ENCODE measurements at places on chromosomes 12 and 14.

- DNase-seq = no peak
Observed at GRCh38 chr14:51167587-51168214, 72.3 kb upstream of the TMX1 start.

DNA sequence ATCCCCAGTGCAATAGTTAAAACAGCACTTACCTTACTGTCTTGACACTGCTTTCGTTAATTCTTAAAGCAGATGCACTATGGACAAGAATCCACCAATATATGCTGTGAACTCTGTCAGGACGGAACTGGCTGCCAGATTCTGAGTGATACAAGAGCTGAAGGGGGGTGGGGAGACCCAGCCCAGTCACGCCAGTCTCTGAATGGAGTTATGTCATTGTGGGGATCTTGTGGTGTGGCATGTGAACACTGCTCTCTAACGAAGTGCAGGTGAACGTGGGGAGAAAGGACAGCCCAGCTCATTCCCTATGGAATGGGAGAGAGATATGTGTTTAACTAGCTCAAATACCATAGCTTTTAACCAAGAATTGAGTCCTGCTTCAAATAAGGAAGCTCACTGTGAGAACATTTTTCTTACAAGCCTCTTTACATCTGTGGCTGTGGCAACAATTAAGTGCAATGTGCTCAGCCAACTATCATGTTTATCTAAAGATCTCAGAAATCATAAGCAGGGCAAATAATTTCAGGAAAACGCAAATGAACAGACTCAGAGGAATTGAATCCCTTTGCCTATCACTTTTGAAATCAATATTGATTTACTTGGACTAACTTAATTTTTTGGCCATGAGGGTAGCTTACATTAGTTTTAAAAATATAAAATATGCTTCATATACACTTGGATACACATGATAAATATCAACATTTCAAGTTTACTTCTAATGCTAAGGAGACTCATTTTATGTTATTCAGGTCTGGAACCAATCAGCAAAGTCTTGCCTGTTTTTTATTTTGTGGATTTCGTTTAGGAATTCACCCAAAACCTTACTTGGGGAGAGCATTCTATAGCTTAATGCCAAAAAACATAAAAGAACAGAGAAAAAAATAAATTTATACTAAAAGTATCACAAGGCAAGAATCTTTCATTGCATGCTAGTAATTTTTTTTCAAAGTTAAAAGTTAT is at the start of gene LUM:
Gene LUM, minus strand, starts transcription at position 129 of the 960 bp plus-strand sequence. CDS start 2,515 bp downstream, outside the sequence.
- no peak for DNase-seq

- DNase-seq = no peak
Observed at GRCh38 chr14:78074561-78074960, 95.6 kb upstream of the NRXN3 start.

- no peak for DNase-seq
Observed at GRCh38 chr12:89151536-89151935, 200.8 kb downstream of the DUSP6 start.

GRCh38 chr12:92554158-92555073 is 148.4 kb upstream of the PLEKHG7 start:
- DNase-seq = no peak

GRCh38 chr14:59116984-59117415 is 71.5 kb upstream of the DAAM1 start:
- no peak for DNase-seq

DNA sequence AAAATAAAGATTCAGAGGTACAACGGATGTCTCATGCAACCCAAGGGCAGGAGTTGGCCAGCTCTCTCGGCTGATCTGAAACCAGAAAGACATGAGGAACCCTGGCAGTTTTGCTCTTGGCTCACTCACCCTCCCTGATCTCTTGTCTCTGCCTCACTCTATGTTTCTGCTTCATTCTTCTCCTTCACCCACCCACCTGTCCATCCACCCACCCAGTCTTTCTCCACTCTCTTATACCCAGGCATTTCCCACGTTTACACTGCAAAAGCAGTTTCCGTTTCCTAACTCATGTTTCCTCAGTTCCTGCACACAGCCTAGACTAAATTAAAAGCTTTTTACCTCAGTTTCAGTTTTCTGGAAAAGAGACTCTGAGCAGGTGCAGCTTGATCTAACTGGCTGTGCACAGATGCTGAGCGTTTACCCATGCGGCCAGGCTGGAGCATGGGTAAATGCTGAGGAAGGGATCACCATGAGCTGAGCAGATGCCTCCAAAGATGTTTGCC is 157.6 kb downstream of the PRKCH start:
- DNase-seq = peak; percentile 35

- no peak for DNase-seq
Observed at GRCh38 chr14:65789363-65789762, 376.8 kb downstream of the FUT8 start.

GRCh38 chr14:22836301-22837113 is at the start of gene MMP14:
Gene MMP14 (plus strand): TSS chr14:22836585. CDS start chr14:22836818, 233 bp downstream.
- DNase-seq = no peak

- DNase-seq = no peak
Observed at GRCh38 chr14:38618514-38618913, 362.6 kb upstream of the CLEC14A start.

- no peak for DNase-seq
Observed at GRCh38 chr12:131466932-131467331, 244.0 kb upstream of the SFSWAP start.

DNA sequence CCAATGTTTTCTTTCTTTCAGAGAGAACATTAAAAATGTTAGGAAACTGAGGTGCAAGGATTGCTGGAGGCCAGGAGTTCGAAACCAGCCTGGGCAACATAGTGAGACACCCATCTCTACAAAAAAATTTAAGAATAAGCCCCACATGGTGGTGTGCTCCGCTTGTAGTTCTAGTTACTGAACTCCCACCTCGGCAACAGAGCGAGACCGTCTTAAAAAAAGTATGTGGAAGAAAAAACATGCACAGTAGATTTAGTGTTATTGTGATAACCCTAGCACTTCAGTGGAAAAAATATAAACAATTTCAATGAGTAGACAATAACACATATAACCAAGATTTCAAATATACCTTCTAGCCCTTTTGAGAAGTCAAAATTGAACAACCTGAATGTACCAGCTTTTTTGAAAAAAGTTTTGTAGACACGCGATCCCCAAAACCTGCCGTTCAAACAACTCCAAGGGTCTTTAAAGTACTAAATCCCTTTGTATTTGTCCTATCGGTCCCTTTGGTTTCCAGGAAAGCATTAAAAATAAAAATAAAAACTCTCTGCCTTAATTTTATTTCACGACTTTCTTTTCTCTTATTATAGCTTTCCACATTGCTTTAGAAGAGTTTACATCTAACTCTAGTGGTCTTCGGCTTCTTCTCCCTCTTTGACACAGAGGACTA is 1.0 kb upstream of the ANO6 start:
- no peak for DNase-seq

- DNase-seq = no peak
Observed at GRCh38 chr12:104626069-104626837, 169.5 kb downstream of the CHST11 start.

DNA sequence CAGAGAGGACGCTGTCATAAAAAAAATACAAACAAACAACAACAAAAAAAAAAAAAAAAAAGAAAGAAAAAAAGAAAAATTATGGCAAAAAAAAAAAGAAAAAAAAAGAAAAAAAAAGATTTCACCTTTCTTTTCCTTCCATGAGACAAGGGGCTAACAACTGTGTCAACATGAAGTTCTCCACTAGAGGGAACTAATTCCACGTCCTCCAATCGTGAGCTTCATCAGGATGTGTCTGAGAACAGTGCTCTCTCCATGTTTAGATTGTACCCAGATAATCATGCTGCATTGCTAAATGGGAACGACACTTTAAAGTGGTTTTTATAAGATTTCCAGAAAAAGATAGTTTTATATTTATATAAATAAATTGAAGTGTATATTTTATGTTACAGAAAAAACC is 96.2 kb upstream of the PTPRB start:
- DNase-seq = no peak

DNA sequence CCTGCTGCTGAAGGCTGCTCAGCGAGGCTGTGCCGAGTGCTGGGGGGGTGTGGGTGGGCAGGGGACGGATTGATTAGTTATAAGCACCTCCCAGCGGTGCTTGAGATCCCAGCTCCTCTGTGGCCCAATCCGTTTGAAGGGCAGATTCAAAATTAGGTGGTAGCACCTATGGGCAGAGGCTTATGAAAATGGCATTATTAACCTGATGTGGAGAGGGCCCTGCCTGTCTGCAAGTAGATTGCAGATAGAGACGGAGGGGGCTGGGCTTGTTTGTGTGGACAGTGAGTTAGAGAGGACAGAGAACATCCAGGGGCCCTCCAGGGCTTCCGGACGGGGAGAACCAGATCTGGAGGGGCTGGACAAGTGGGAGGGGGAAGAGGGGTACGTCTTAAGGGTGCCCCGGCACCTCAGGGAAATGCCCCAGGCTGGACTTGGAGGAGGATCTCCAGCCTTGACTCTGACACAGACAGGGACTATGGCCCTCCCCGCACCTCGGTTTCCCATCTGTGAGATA is at the start of gene RTL1:
Gene RTL1, minus strand, starts transcription at position 51 of the 514 bp plus-strand sequence. CDS start 18,934 bp downstream, outside the sequence.
- DNase-seq = no peak

GRCh38 chr12:120940799-120941198 is 36.6 kb upstream of the SPPL3 start:
- no peak for DNase-seq

- no peak for DNase-seq
Observed at GRCh38 chr14:56216626-56217379, 98.6 kb downstream of the PELI2 start.

DNA sequence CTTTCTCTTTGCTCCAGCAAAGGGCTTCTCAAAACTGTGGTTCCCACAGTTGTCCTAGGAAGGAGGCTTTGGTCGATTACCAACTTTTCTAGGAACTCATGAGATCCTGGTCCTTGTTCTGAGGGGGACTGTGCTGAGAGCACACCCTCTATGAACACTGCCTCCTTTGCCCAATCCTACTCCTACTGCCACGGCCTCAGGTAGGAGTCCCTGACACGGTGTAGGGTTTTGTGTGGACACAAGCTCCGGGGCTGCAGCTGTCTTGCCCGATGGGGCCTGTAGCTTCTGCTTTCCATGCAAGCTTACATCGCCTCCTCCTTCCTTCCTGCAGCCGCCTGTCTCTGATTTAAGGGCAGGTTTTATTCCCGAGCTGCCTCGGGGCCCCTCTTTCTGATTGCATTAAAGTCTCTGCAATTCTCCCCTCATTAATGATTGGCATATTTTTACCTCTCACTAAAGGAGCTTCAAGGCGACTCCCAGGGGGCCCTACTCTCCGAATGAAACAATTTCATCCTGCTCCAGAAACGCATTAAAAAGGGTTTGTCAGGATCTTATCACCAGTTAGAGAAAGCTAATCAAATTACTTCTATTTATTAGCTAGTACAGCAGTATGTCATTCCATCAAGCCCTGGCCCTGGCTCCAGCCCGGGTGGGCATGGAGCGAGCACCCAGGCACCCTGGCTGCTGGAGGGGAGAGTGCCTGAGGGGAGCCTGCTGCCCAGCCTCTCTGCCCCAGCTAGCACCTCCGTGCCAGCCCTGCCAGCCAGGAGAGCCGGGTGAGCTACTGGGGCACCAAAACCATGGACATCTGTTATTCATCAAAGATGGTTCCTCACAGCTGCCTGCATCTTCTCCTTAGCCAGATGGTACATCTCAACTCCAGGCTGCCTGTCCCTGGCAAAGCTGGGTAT is 38.0 kb upstream of the ESRRB start:
- DNase-seq = no peak

- no peak for DNase-seq
Observed at GRCh38 chr14:42732005-42732404, 1125.3 kb downstream of the LRFN5 start.

DNA sequence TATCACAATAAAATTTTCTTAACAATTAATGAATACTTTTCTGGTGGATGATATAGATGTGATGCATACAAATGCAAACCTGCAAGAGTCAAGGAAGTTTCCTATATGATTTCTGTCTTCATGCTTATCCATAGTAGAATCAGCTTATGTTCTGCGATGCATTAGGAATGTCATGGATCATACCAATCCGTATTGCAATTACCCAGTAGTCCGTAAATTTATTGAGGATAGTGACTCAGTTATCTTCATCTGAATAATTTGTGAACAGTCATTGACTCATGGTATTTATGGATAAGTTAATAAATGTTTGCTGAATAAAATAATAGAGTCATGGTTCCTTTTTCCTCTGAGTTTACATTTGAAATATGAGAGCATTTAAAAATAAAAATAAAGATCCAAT is 483.4 kb downstream of the LRFN5 start:
- no peak for DNase-seq

GRCh38 chr12:87302126-87302745 is 727.0 kb downstream of the C12orf50 start:
- no peak for DNase-seq

GRCh38 chr12:88931598-88931997 is 351.3 kb upstream of the KITLG start:
- DNase-seq = no peak

DNA sequence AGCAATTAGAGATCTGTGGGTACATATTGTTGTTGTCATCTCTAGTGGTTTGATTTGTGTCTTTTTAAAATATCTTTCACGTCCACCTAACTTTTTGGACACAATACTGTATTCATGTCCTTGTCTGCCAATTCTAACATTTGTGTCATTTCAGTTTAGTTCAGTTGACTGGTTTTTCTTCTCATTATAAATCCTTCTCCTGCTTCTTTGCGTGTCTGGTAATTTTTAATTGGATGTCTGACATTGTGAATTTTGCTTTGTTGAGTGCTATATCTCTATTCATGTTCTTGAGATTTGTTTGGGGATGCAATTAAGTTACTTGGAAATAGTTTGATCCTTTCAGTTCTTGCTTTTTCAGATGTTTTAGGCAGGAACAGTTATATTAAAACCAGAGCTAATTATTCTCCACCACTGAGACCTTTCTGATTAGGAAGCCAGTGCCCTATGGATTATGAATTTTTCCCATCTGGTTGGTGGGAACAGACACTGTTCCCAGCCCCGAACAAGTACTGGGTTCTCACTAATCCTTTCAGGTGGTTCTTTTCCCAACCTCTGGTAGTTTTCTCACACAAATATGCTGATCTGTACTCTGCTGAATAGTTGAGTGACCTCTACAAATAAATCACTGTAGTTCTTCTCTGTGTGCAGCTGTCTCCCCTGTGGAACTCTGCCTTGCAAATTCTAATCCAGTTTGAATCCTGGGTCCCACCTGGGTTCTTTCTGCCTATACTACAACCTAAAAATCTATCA is 91.1 kb upstream of the DYNC1H1 start:
- DNase-seq = no peak

DNA sequence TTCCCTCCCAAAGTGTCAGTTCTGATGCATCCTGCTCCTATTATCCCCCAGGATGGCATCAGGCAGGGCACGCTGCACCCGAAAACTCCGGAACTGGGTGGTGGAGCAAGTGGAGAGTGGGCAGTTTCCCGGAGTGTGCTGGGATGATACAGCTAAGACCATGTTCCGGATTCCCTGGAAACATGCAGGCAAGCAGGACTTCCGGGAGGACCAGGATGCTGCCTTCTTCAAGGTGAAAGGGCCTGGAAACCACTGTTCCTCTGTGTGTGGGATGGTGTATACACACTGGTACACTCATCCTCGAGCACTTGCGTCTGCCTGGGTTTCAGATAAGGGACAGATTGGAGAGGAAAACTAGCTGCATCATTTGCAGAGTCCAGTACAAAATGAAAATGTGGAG is 1.0 kb downstream of the IRF9 start:
- no peak for DNase-seq
